ENCODE measurements at places on chromosomes 7 and 10.

DNA sequence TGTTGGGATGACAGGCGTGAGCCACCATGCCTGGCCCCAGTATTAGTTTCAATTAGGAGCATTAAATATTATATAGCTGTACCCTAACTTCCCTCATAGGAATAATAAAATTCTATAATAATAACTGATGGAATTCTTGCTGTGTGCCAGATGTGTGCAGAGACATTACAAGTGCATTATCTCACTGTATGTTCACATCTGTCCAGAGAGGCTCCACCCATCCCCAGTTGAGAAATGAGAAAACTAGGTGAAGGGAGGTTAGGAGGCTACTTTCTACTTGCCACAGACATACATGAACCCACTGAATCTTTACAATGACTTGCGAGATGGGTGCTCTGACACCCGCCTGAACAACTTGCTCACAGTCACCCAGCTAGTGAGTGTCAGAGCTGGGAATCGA, 3.2 kb downstream of the GALNT17 start:
- DNase-seq: no peak

DNA sequence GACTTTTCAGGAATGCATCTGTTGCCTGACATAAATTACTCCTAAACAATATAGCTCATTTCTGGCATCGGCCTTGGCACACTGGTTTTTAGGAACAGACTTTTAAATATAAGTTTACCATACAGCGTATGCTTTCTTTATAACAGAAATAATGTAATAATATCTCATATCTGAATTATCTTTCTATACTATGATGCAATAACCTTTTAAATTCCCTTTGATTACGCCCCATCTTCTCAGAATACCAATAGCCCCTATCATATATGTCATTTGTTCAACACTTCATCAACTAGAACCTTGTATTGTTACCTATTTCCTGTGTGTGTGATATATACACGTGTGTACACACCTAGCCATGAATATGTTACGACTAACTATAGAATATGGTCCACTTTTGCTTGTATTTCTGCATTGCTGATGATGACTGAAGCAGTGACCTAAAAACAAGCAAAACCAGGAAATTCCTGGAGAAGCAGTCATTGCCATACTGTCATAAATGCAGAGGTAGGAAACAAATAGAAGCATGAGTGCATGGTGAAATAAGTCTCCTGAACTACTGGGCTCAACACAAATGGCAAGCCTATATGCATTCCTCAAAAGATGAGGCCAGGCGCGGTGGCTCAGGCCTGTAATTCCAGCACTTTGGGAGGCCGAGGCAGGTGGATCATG, 618.4 kb upstream of the NRP1 start:
- DNase-seq: no peak

DNA sequence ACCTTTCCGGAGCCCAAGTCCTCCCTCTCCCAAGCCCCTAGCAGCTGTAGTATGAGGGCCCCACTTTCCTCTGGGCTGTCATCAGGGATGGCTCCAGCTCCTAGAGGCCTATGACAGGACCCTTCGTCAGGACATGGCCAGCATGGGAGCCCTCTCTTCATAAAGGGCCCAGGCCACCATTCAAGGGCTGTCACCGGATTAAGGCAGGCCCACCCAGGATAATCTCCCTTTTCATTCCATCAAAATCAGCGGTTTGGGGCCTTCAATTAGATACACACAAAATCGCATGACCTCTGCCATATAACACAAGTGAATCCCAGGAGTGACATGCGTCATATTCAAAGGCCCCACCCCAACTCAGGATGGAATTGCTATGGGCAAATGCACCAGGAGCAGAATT, 12.2 kb upstream of the GDF10 start:
- no peak for DNase-seq

GRCh38 chr7:26423436-26423835, 131.8 kb downstream of the SNX10 start:
- DNase-seq: no peak

DNA sequence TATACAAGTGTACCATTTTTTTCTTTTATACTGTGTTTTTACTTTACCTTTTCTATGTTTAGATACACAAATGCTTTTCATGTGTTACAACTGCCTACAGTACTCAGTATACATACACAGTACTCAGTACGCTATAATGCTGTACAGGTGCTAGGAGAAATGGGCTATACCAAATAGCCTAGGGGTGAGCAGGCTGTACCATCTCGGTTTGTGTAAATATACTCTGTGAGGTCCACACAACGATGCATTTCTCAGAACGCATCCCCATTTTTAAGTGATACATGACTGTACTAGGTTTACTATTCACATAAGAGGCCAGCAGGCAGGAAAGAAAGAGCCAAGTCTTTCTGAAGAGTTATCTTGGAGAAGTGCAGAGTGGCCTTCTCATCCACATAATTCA, 426.4 kb upstream of the MTPN start:
- DNase-seq: no peak

GRCh38 chr7:96837593-96837992, 127.9 kb upstream of the SEM1 start:
- DNase-seq: no peak

DNA sequence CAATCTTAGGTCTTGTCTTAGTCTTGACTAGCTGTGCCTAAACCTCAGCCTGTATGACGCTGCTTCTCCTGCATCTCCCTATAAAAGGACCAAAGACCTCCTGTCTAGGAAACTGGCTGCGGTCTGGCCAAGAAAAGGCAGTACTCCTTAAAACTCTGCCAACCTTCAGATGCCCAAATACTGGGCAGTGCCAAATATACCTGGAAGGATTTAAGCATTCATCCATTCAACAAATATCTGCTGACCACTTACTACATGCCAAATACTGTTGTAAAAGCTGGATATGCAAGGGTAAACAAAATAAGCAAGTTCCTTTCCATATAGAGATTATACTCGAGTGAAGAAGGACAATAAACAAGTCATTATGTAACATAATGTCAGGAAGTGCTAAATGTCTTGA, 135.8 kb downstream of the HBP1 start:
- DNase-seq: no peak

- no peak for DNase-seq
Measured at GRCh38 chr7:101817471-101818286, at the start of gene CUX1. Gene CUX1 (plus strand): TSS chr7:101817626. CDS start chr7:101817640, 14 bp downstream.

DNA sequence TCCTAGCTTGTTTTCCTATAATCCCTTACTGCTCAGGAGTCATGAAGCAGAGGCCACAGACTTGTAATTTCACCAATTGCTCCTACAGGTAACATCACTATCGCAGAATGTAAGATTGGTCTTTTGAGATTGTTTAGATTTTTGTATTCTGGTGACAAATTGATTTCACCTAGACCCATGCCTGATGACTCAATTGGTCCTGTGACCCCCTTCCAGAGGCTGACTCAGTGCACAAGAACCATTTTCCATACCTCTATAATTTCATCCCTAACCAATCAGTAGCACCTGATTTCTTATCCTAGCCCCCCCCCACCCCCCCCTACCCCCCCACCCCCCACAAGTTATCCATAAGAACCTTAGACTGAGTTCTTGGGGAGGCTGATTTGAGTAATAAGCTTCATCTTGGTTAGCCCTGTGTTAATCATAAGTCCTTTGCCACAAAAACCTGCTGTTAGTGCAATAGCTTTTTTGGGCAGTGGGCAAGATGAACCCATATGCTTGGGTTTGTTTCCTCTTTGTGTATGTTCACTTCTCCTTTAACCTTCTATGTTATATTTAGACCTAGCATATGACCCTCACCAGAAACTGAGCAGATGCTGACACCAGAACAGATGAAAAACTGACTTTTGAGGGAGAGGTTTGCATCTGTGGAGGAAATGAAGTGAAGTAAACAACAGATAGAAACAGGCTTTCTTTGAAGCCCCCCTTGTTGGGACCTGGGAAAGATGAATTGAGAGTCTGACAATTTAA, 187.1 kb downstream of the KIF20B start:
- no peak for DNase-seq

- DNase-seq: peak; percentile 11
Measured at GRCh38 chr7:128792471-128793180, 858 bp downstream of the CCDC136 start.

- no peak for DNase-seq
Measured at GRCh38 chr10:9709849-9710248, 1307.8 kb upstream of the CELF2 start.

DNA sequence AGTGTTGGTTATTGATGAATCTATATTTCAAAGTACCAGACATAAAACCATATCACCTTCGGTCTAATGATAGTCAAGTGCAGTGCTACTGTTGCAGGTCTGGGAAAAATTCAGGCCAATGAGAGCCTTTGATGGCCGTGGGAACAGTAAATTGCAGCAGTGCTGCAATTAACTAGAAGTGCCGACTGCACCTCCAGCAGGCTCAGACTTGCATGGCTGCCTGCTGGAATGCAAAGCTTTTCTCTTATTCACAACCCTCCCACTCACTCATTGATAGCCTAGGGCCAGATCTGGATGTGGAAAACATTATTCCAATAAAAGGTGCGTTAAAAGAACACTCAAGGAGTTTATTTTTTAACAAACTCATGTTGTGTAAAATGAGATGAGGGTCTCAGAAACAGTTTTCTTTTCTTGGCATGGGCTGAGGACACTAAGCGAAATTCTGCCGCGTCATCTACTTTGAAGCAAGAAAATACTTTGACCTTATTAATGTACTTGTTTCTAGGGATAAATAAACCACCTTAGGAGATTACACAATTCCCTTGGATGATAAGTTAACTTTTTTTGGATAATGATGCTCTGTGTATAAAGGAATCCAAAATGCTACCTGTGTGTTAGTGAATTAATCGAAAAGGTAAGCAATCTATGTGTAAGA, 17.1 kb downstream of the PLXDC2 start:
- DNase-seq: no peak

- no peak for DNase-seq
Measured at GRCh38 chr7:142956951-142957623, 5.1 kb downstream of the KEL start.

GRCh38 chr7:85471740-85472139, 284.9 kb upstream of the SEMA3D start:
- DNase-seq: no peak

DNA sequence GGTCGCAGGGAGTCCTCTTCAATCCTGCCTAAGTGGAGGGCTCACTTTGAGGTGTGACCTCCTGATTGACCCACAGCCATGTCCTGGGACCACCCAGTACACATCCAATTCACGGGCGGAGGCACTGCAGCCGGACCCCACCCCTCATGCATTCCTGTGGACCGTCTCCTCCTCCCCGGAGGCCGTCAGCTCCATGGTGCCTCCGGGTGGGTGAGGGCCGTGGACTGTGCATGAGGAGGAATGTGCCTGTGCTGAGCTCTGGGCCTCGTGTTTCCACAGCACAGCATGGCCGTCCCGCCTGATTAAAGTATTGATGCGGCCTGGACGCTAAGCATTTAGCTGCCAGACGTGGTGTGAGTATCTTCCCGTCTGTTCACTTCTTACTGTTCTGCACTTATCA, 52.8 kb downstream of the CFAP46 start:
- DNase-seq: no peak

DNA sequence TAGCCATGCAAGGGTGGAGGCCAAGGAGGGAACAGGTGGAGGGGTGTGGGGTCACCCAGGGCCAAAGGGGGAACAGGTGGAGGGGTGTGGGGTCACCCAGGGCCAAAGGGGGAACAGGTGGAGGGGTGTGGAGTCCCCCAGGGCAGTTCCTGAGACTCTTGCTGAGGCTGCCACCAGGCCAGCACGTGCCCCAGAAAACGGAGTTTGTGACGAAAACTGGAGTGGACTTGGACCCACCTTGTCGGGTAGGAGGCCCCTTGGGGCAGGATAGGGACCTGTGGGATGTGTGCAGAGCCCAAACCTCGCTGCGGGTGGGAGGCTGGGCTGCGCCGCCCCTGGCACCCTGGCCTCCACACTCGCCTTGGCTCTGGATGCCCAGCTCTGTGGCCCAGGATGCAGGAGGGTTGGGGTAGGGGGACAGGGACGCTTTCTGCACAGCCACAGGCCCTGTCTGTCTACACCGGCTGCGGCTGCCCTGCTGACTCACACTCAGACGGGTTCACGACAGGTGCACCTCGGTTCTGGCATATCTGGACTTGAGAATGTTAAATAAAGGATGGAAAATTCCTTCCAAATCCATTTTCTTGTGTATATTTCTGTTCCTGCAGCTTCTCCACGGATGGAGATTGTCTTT, 562 bp upstream of the ADGRA1 start:
- no peak for DNase-seq

- no peak for DNase-seq
Measured at GRCh38 chr7:23445326-23445725, 25.0 kb downstream of the IGF2BP3 start.

- no peak for DNase-seq
Measured at GRCh38 chr7:38669965-38670520, 38.9 kb upstream of the AMPH start.

DNA sequence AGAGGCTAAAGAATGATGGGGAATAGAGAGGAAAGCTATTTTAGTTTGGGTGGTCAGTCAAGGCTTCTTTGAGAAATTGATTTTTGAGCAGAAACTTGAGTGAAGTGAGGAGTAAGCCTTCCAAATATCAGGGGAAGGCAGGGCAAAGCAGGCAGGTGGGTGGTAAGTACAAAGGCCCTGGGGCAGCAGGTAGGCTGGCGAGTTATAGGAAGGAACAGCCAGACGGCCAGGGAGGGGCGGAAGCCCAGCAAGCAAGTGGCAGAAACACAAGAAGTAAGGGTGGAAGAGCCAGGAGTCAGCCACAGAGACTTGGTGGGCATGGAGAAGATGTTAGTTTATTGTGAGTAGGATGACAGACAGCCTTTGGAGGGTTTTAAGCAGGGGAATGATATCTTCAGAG, 34.9 kb downstream of the VWA2 start:
- DNase-seq: no peak

DNA sequence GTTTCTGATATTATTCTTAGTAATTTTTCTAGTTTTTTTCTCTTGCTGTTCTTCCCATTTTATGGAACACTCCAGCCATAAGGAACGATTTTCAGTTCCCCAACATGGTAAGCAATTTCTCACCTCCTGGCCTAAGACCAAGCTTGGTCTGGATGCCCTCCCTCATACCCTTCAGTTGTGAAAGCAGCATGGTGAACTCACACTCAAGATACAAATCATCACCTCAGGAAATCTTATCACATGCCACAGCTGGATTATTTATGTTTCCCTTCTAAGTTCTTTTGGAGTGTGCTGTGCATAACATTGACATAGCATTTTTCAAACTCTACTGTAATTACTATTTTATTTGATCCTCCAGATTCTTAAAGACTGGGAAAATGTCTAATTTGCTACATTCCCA, 216.6 kb downstream of the AGMO start:
- DNase-seq: no peak

- no peak for DNase-seq
Measured at GRCh38 chr10:125038637-125039036, 96.7 kb downstream of the ZRANB1 start.

- DNase-seq: no peak
Measured at GRCh38 chr10:69684020-69684980, 54.3 kb downstream of the FAM241B start.

DNA sequence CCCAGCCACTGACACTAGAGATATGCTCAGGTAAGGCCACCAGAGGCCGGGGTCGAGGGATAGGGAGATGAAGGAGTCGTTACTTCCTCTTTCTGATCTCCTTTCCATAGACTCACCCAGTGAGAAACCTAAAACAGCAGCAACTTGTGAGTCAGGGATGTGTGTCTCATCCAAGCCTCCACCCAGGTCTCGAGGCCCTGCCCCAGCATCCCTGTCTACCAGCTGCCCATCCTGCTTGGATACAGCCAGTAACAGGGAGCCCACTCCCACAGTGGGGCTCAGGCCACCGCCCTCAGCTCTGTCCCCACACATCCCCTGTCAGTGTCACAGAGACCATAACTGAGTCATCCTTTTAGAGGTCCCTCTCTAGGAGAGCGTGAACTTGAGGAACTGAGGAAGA, 49.6 kb upstream of the CHST15 start:
- no peak for DNase-seq

Data from NCI-H2171 treated with DMSO at 0.1 percent for 48 hours (cell line).